ENCODE measurements at places on chromosomes 3 and 15.

DNA sequence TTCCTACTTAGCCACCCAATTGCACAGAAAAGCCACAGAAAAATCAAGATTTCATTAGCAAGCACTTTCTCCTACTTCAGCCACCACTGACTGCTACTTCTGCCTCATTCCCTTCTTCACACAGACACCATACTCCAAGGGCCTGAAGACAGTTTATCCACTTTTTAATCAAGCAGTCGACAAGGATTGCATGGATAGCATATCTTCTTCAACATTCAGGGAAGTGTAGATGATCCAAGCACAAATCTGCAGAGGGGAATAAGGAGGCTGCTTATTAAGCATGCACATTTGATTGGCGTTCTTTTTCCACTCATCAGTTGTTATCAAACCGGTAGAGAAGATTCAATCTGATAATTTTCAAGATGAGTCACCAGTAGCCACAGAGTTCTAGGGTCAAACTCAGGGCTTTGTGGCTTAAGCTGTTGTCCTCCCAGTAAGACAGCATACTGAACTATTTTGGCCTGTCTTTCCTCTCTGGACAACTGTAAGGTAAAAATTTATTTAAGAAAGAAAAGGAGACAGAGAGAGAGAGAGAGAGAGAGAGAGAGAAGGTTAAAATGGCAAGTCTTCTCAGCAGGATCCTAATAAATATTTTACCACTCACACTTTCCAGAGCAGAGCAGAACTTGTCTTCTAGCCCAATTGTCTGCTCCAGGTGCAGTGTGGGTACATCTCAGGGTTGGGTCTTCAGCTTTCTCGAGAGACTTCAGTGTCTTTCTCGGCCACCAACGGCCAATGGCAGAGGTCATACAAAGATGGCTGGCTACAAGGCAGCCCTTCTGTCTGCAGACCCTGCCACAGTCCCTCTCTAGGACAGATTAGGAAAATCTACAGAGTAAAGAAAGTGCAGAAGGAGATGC, 80.6 kb upstream of the BHLHE40 start:
- no peak for DNase-seq

- no peak for DNase-seq
These were observed 107.2 kb upstream of the RASGRP1 start for GRCh38 chr15:38671675-38672254.

DNA sequence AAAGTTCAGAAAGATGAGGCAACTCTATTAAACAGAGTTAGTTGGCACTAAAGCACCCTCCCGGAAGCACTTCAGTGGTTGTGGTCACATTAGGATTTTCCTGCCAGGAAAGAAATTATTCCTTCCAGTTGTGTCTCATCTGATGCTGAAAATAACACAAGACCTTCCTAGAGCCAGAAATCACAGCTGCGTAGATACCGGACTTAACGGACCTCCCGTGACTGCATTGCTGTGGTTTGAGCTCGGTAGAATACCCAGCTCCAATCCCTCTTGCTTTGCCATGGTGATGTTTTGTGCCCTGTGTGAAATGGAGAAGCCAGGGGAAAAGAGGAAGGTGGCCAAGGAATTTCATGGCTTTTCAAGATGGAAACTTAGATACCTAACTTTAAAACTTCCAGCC, 215.0 kb upstream of the IGF1R start:
- DNase-seq, result no peak

DNA sequence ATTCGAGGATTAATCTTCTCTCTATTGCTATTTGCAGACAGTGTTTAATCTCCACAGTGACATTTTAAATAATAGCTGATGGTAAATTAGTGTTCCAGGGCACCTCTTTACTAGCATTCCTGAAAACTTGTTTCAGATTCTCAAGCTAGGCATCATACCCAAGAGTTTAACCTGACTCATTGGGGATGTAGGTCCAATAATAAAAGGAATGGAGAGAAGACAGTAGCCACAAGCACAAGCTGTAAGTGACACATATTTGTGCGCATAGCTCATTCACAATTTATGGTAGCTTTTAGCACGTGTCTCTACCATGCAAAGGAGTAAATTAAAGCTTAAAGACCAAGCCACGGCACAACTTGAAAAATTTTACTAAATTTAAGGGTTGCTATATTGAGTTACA, 171.3 kb upstream of the FAM3D start:
- no peak for DNase-seq

DNA sequence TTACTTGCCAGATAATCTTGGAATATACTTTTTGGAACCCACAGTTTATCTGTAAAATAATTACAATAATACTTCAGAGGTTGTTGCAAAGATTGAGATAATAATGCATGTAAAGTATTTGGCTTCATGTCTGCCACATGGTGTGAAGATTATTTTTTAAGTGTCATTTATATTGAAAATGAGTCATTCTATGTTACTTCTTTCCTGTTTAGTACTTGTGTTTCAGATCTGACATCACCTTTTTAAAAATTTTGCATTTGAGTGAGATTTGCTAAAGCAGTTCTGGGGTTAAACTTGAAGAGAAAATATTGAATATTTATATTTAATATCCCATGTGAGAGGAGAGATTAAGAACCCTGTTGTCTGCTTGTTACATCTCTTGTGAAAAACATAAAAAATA, 31.2 kb downstream of the IQGAP1 start:
- DNase-seq, result no peak

DNA sequence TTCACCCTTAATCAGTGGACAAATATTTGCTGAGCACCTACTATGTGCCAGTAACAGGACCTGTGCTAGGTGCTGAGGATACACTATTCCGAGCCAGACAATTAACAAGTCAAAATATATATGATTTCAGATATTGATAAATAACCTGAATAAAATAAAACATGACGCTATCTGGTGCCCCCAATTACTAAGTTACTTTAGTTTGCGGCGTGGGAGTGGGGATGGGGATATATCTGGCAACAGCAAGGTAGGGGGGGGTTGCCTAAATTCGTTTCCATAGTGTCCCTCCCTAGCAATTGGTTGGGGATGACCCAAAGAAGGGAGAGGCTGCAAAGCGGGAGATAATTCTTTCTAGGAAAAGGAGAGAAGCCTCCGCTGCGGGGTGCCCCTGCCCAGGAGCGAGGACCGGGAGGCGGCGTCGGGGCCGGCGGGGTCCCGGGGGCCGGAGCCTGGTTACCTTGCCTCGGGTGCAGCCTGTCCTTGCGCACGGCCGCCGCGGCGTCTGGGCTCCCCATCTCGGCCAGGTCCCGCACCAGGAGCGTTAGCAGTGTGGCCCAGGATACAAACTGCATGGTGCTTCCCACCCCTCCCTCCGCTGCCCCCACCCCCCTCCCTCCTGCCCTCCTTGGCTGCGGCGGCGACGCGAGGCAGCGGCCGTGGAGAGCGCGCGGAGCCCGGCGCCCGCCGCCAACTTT, 567 bp downstream of the ADAMTS9 start:
- DNase-seq, result no peak

- no peak for DNase-seq
These were observed 33.1 kb downstream of the CRTAP start for GRCh38 chr3:33146791-33147445.

DNA sequence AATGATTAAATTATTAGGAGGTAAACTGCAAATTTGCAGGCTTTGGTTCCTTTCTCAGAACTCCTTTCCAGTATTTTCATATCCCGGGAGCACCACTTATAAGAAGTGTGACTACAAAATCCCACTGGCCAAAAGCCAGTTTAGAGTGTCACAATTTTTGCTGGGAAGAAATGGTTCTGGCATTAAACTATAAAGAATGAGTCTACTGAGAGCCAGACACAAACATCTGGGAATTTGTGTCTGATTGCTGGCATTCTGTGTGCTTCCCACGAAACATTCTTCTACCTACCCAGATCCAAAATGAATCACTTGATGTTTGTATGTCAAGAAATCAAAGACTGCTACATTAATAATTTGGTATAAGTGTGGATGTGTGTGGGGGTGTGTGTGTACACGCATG, 82.8 kb downstream of the DUT start:
- DNase-seq, result no peak
